Large intestine (tissue), 12 donors: ENCODE measurements at places on chromosomes 16 and 17.

GRCh38 chr17:66690166-66690565 lies 144.8 kb upstream of the CACNG5 start:
- DNase-seq: no peak

DNA sequence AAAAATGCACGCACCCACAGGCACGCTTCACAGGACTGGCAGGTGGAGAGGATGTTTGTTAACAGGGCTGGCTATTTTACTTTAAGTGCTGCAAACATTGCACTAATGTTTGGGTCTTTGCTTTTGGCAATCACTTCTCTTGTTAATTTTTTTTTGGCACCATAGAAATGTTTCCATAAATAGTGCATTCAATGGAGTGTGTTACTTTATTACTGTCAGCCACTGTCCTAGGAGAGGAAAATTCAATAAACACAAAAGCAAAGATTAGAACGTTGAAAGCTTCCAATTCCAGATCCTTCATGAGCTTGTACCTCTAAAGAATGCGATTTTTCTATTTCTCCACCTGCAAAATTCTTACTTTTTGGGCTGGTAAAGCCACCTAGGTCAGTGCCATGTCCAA lies 743.5 kb downstream of the WWOX start:
- DNase-seq: no peak

- DNase-seq: no peak
Observed at GRCh38 chr16:89904606-89905510, 13.8 kb upstream of the MC1R start.

GRCh38 chr16:81692571-81692970 lies 86.5 kb upstream of the PLCG2 start:
- DNase-seq: no peak

DNA sequence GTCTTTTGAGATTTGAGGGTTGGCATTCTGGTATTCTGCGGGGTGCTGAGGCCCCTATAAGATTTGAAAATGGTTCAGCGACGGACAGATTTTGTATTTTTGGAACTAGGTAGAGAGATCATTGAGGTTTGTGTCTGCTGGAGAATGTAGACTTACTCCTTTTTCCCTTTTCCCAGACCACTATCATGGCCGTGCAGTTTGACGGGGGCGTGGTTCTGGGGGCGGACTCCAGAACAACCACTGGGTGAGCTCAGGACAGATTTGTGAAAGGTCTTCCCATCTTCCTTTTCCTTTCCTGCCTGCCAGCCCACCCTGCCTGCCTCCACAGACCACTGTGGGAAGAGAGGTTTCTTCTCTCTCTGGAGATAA lies 572 bp downstream of the PSMB6 start:
- no peak for DNase-seq

DNA sequence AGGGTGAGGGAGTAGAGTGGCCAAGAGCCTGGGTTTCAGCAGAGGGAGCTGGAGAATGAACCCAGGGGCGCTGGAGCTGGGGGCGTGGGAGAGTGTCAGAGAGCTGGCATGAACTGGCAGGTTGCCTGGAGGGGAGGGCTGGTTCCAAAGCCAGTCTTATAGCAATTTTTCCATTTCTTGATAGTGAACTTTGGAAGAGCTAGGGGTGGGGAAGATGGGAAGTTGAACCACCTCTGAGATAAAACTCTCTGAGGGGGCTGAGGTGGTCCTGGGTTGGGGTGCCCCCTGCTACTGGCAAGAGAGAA lies 36.9 kb downstream of the ADGRG5 start:
- DNase-seq: no peak

- no peak for DNase-seq
Observed at GRCh38 chr17:5219536-5219935, 15.1 kb downstream of the SCIMP start.

DNA sequence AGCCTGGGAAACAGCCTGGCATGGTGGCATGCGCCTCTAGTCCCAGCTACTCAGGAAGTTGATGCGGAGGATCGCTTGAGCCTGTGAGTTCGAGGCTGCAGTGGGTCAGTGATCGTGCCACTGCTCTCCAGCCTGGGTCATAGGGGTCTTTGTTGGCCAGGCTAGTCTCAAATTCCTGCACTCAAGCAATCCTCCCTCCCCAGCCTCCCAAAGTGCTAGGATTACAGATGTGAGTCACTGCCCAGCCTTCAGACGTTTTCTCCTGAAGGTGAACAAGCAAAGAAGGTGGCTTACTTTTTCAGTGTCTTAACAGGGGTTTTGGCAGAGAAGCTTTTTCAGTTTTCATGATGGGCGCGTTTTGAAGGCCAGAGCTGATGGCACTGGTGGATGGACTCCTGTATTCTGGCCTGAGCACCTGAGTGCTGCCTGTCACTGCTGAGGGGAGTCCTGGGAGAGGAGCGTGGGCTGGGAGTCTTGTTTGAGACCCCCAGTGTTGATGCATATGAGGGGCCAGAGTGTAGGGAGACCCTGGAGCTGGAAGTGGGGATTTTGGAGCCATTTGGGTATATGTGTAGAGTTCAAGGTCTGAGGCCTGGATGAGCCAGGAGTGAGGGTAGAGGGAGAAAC lies 41.4 kb downstream of the FOXK2 start:
- no peak for DNase-seq

GRCh38 chr17:43631429-43631828 lies 30.3 kb downstream of the MEOX1 start:
- DNase-seq: no peak

DNA sequence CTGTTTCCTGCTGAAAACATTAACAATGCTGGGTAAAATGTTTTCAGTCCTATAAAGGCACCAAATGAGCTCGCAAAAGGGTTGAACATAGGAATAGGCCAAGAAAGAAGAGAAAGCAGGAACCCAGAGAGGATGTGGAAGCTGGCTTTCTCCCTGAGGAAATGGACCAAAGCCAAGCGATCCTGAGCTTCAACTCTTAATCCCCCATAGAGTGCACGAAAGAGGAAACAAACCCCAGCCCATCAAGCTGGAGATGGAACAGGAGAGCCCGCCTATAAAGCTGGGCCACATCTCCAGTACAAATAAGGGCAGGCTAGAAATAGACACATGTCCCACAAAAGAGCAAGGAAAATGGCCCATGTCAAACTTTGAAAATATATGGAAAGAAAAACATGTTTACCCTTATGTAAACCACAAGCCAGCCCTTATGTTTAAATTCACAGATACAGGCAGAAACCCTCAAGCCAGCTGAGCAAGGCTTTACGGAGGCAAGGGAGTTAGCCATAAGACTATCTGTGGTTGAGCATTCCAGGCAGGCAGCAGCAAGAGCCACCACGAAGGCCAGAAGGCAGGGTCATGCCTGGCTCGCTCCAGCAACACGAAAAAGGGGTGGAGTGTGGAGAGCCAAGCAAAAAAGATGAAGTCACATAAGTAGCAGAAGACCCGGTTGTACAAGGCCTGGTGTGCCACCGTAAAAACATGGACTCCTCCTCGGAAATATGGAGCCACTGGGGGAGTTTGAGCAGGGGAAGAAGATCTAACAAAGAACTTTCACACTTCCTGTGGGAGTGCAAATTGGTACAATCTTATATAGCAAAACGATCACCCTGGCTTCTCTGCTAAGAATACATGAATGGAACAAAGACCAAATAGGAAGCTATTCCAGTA lies 27.8 kb downstream of the COPRS start:
- DNase-seq: no peak

- DNase-seq: no peak
Observed at GRCh38 chr16:47939680-47940079, 216.1 kb downstream of the ABCC12 start.
